Activated naive CD8-positive, alpha-beta T cell treated with anti-CD3 and anti-CD28 coated beads for 36 hours (primary cell): ENCODE measurements at places on chromosomes 1 and 21.

GRCh38 chr1:178189814-178190213, 95.9 kb downstream of the RASAL2 start:
- no peak overlapping the region for H3K27ac ChIP-seq
- no peak overlapping the region for H3K4me3 ChIP-seq
- H3K36me3 ChIP-seq, result no peaks in the 10 kb centered on the region
- H3K27me3 ChIP-seq, result peaks cover 12% of the 10 kb centered on the region
- H3K4me1 ChIP-seq, result no peaks in the 10 kb centered on the region
- no peak for DNase-seq

DNA sequence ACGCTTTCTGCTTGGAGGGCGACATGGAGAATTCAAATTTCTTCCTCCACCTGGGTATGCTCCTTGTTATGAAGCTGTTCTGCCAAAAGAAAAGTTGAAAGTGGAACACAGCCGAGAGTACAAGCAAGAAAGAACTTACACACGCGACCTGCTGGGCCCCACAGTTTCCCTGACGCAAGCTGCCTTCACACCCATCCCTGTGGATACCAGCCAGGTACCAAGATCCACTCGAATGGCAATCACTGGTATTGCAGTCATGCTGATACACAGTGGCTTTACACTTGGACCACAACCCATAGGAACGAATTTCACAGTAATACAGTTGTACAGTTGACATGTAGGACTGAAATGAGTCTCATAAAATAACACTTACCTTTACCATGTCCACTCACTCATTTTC, 387.4 kb downstream of the ZP4 start:
- DNase-seq, result no peak
- H3K27ac ChIP-seq, result no peak overlapping the region
- peaks cover 2% of the 10 kb centered on the region for H3K4me1 ChIP-seq
- H3K36me3 ChIP-seq, result no peaks in the 10 kb centered on the region
- H3K4me3 ChIP-seq, result no peak overlapping the region
- peaks cover 20% of the 10 kb centered on the region for H3K27me3 ChIP-seq

- H3K27me3 ChIP-seq, result no peaks in the 10 kb centered on the region
- no peak overlapping the region for H3K4me3 ChIP-seq
- no peaks in the 10 kb centered on the region for H3K4me1 ChIP-seq
- DNase-seq, result no peak
- no peaks in the 10 kb centered on the region for H3K36me3 ChIP-seq
- H3K27ac ChIP-seq, result no peak overlapping the region
Observed at GRCh38 chr1:1285611-1286311, 5.5 kb downstream of the SCNN1D start.

GRCh38 chr1:183769956-183770815, 34.7 kb upstream of the RGL1 start:
- peaks cover 23% of the 10 kb centered on the region for H3K36me3 ChIP-seq
- no peak overlapping the region for H3K4me3 ChIP-seq
- no peak overlapping the region for H3K27ac ChIP-seq
- DNase-seq, result no peak
- no peaks in the 10 kb centered on the region for H3K4me1 ChIP-seq

DNA sequence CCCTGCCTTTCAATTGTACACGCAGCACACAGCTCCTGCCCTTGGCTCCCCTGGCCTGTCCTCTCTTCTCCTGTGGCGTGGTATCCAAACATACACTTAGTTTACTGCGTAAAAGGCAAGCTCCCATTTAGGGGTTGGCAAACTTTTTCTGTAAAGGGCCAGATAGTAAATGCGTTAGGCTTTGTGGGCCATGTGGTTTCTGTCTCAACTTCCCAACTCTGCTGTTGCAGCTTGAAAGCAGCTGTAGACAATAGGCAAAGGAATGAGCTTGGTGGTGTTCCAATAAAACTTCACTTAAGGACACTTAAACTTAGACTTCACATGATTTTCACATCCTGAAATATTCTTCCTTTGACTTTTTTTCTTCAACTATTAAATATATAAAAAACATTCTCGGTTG, 63.3 kb downstream of the RHOU start:
- no peaks in the 10 kb centered on the region for H3K27me3 ChIP-seq
- peaks cover 8% of the 10 kb centered on the region for H3K4me1 ChIP-seq
- no peak for DNase-seq
- no peak overlapping the region for H3K4me3 ChIP-seq
- H3K36me3 ChIP-seq, result no peaks in the 10 kb centered on the region

DNA sequence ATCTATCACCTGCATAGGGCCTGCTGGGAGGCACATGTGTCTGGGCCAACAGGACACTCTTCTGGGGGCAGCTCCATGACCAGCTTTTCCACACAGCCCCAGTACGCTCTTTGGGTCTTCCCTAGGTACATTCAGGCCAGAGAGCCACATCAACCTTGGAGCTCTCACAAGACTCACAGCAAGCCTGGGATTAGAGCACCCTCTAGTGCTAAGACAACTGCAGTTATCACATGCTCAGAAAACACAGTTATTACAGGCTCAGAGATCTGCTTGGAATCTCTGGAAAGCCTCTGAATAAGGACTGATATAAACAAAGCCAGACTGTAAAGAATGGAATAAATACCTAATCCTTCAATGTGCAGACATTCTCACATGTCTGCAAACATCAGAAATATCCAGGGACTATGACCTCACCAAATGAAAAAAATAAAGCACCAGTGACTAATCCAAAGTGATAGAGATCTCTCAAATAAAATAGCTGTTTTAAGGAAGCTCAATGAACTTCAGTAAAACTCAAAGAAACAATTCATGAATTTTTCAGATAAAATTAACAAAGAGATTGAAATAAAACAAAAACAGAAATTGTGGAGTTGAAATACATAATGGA, 563.9 kb upstream of the NR5A2 start:
- H3K36me3 ChIP-seq, result peaks cover 2% of the 10 kb centered on the region
- no peaks in the 10 kb centered on the region for H3K27me3 ChIP-seq
- peak; percentile 7 for DNase-seq
- H3K4me1 ChIP-seq, result no peaks in the 10 kb centered on the region
- no peak overlapping the region for H3K27ac ChIP-seq
